KBM-7 (cell line): ENCODE measurements at places on chromosomes 13 and 19.

- no peak for DNase-seq
These were observed 23.6 kb downstream of the LYL1 start for GRCh38 chr19:13078897-13079541.

DNA sequence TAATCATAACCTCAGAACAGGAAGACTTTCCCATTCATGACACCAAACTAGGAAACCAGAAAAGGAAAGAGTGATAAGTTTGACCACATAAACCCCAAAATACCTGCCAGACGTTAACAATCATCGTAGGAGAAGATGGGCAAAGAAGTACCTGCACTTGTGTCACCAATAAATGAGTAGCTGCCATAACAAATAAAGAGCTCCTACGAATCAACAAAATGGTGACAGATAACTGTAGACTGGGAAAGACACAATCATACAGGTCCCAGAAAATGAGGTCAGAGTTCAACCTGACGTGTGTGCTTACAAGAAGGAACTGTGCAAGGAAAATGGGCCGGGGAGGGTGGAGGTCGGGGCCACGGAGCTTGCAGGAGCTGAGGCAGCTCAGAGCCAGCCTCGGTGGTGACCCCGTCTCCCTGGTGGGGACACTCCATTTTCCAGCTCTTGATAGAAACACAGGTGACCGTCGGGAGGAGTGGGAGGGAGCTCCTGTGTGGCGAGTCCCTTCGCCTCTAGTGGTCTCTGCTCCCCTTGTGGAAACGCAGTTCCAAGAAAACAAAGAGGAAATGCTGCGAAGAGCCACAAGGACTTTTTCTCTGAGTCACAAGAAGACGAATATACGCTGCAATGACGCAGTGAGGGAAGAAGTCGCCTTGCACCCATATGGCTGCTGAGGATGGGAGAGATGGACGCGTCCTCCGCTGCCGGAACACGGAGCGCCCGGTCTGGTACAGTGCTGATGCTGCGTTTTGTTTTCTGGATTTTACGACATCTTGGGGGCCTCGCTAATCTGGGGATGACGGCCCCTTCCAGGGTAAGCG, 9.5 kb downstream of the PIP5K1C start:
- DNase-seq, result peak; percentile 79

DNA sequence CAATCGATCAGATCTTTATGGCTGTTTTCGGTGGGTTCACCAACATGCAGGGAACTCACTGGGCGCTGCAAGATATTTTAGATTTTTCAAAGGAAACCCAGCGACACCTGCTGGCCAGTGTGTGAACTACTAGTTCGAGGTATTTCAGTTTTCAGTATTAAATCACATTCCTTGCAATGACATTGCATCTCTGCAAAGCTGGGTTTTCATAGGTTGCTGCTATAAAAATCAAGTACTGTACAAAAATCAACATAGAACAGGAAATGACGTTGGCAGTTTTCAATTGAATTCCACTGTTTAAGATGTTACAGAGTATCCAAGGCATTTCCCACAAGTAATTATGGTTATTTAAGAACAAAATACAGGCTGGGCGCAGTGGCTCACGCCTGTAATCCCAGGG, 17.6 kb downstream of the LIG1 start:
- DNase-seq, result peak; percentile 86

DNA sequence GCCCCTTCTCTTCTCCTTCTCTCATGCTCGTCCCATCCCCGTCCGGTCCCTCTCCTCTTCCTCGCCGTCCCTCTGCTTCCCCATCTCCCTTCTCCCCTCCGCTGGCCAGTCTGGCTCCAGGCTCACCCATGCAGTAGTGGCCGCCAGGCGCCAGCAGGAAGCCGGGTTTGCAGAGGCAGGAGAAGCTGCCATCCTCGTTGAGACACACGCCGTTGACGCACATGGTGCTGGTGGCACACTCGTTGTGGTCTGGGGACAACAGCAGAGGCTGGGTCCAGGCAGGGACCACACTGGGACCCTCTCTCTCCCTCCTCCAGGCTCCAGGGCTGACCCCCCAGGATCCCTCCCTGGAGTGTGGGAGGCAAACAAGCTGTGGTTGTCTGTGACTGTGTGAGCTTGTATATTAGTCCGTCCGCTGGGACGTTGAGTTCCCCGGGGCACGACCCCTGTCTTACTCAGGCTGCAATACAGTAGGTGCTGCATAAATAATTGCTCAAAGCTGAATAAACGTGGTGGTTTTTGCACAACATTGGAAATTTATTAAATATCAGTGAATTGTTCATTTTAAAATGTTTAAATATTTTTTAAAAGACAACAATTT, 16.4 kb downstream of the FBN3 start:
- no peak for DNase-seq

GRCh38 chr13:75514080-75514995, 23.3 kb downstream of the COMMD6 start:
- DNase-seq, result peak; percentile 28

DNA sequence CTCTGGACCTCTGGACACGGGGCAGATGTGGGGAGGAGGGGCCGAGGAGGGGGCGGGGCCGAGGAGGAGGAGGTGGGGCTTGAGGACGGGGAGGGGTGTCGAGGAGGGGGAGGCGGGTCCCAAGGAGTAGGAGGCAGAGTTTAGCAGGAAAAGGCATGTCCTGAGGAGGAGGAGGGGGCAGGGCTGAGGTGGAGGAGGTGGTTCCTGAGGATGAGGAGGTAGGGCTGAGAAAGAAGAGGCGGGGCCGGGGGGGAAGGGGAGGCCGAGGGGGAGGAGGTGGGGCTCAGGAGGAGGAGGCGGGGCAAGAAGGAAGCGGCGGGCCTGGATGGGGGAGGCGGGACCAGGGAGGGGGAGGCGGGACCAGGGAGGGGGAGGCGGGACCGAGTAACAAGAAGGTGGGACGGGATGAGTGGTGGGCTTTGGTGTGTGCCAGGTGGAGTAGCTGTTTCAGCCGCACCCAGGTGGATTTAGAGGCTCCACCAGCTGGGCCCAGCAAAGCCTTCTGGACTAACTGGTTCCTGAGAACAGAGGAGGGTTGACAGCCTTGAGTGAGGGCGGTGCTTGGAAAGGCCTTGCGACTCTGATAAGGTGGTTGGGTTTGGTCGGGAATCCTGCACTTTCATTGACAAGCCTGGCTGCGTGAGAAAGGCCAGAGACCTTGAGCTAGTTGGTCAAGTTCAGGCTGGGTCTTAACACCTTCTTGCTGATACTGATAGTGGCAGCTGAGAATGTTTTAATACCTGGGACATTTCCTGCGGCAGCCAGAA, 7.7 kb downstream of the TECR start:
- DNase-seq, result peak; percentile 71

GRCh38 chr13:112831801-112832200, 137.2 kb upstream of the MCF2L start:
- no peak for DNase-seq

GRCh38 chr13:76887076-76887563, 915 bp upstream of the KCTD12 start:
- no peak for DNase-seq

GRCh38 chr19:13029301-13029880, 34.1 kb downstream of the NFIX start:
- DNase-seq, result no peak

GRCh38 chr19:18856385-18857126, 24.8 kb downstream of the UPF1 start:
- DNase-seq, result peak; percentile 28

- no peak for DNase-seq
These were observed 149.2 kb upstream of the RNF113B start for GRCh38 chr13:98326291-98326690.

- no peak for DNase-seq
These were observed 4.4 kb downstream of the SULT2A1 start for GRCh38 chr19:47881757-47882156.

- DNase-seq, result peak; percentile 80
These were observed at the start of gene ZNF382 for GRCh38 chr19:36605101-36605876. TSS of gene ZNF382 (plus strand) at chr19:36605313. CDS start at chr19:36609915, 4,602 bp downstream.

GRCh38 chr13:114282041-114282670, 755 bp downstream of the UPF3A start:
- DNase-seq, result peak; percentile 87

DNA sequence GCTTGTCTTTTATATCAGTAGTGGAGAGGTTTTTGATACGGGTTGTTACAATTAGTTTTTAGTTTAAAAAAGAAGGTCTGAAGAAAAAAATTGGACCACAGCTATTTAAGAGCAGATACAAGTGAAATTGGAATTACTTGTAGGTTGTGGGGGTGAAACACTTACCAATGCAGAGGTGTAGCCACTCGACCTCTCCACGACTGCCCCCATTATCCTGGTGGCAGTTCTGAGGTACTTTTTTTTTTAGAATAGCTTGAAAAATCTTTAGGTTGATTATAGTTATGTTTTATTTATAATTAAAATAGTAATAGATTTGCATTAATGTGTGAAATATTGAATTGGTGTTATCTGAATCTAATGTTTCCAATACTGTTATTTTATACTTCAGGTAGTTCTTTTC, 60.7 kb downstream of the PAN3 start:
- DNase-seq, result no peak

- DNase-seq, result peak; percentile 30
These were observed 2.1 kb downstream of the ZNF563 start for GRCh38 chr19:12331211-12331941.

DNA sequence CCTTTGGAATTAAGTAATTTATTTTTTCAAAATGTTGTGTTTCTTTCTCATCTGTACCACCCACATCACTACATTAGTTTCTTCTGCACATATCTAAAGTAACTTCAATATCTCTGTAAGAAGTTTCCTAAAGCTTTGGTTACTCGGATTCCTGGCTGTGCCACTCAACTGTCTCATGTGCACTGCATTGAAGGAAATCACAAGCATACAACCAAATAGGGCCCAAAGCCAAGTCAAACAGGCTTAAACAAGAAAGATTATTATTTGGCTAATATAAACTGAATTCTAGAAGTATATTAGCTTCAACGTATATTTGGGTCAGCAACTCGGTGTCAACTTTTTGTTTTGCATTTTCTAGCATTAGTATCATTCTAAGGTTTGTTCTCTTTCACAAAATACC, 1647.6 kb upstream of the SPRY2 start:
- DNase-seq, result no peak

DNA sequence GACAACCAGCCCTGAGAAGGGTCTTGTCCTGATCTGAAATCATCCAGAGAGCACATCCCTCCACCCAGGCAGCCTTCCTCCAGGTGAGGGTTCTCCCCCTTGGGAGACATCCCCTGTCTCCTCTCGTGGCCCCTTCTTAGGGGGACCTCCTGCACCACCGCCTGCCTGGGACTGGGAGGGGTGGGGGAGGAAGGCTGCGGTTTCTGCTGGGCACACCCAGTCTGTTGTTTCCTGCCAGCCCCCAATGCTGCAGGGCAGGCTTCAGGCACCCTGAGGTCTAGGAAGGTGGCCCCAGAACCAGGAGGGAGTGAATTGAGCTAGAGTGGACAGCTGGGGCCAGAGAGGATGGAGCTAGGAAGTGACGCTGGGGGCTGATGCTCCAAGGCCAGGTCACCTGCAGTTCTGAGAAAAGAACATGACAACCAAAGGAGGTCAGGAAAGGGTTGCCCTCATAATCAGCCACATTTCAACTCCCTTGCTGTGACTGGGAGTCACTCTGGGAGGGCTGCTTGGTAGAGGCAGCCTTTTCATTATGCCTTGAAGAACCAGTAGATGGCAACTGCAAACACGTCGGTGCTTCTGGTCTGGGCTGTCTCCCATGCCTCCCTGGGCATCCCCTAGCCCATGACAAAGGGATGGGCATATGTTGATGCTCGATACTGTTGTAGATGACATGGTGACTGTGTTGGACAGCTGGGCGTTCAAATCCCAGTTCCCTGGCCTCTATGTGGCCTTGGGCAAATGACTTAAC, 1.4 kb downstream of the ARHGEF18 start:
- peak; percentile 63 for DNase-seq

DNA sequence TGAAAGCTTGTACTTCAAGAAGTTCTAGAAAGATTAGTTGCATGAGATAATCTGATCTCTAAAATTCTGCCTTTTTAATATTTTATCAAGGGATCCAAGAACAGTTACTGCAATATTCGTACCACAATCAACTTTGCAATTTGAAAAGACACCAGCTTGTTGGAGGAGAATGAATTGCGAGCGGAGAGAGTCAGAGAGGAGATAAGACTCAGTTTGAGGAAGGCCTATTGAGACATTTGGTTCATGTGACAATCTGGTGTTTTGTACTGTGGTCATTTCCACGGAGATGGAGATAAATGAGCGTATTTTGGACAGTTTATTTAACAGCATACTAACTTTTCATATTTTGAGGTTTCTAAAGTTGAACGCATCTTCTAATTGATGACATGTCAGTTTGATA, 1276.0 kb downstream of the EFNB2 start:
- no peak for DNase-seq

DNA sequence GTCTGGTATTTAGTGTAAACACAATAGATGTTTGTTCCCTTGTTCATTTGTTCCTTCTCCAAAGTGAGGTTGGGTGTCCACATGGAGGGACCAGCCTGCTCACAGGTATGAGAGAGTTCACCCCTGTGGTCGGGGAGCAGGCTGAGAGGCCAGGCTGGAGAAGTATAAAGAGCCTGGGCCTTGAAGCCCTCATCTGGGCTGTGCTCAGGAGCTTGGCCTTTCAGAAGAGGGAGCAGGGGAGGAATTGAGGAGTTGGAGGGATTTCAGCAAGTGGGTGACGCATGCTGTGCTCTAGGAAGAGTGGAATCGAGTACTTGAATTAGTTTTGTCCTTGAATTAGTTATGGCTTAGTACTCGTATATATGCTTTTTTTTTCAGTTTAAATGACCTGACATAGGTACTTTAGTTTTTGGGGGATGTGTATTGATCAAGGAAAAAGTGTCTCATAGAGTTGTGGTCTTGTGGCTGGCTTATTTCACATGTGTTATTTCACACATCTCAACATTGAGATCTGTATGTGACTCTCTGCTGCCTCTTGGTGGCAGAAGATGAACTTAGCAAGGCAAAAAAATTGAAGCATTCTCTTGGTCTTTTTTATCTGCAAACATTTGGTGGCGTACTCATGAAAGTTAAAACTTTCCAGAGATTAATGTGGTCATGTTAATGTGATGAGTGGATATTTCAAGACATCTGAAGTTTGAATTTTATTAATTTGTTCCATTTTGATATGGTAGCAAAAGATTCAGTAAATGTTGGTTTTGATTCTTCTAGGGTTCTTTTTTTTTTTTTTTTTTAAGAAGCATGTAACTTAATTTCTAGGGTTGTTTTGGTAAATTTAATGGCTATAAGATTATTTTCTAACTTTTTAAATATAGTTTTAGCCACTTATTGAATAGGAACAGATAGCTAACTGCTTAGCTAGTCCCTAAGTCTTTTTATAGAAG, 54.3 kb downstream of the SLAIN1 start:
- DNase-seq, result peak; percentile 72

GRCh38 chr19:47661611-47662010, 51.6 kb upstream of the EHD2 start:
- no peak for DNase-seq

- DNase-seq, result no peak
These were observed 2.8 kb downstream of the HIPK4 start for GRCh38 chr19:40387155-40387554.

GRCh38 chr13:74372511-74372910, 238.3 kb upstream of the KLF12 start:
- DNase-seq, result no peak

DNA sequence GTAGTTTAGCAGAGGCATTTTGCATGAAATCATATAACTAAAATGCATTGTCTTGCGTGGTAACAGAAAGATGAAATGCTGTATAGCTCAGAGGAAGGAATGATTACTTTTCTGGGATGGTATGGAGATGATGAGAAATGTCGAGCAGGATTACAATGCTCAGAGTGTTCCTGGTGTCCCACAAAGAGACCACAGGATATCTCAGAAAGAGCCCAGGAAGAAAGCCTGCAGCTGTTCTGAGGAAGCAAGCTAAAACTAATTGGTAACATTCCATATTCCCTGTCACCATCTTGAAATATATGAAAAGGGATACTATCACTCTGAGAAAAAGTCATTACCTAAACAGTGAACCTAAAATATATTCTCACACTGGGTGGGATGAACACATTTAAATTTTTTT, 233.1 kb downstream of the POU4F1 start:
- no peak for DNase-seq
